ENCODE measurements at places on chromosomes 4 and X.

- no peak for DNase-seq
Measured at GRCh38 chrX:20361081-20361889, 94.6 kb upstream of the RPS6KA3 start.

- no peak for DNase-seq
Measured at GRCh38 chr4:8009710-8010511, 70.2 kb upstream of the AFAP1 start.

GRCh38 chr4:25760518-25761157, 102.2 kb downstream of the SEL1L3 start:
- DNase-seq = no peak

GRCh38 chr4:155820887-155821518, 45.1 kb downstream of the ASIC5 start:
- no peak for DNase-seq

DNA sequence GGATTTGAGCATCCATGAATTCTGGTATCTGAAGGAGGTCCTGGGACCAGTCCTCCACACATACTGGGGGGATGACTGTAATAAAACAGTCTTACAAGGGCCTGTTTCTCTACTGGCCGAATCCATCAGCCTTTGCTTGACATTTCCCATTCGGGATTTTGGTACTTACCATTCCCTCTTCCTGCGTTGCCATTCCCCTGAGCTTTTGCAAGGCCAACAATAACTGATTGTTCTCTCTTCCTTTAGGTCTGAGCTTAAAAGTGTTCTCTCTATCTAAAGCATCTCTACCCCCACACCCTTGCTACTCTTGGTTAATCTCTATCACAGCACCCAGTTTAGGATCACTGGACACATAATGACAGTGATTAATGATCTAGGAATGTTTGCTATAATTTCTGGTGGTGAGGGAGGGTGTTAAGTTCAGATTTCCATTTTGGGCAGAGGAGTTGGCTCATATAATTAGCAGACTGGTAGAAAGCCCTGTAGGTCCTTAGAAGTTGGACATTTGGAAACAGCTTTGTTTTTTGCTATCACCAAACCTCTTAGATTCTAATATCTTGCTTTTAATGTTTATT, 29.4 kb downstream of the TMA16 start:
- DNase-seq = no peak

- DNase-seq = no peak
Measured at GRCh38 chr4:120633810-120634209, 288.7 kb downstream of the PRDM5 start.

DNA sequence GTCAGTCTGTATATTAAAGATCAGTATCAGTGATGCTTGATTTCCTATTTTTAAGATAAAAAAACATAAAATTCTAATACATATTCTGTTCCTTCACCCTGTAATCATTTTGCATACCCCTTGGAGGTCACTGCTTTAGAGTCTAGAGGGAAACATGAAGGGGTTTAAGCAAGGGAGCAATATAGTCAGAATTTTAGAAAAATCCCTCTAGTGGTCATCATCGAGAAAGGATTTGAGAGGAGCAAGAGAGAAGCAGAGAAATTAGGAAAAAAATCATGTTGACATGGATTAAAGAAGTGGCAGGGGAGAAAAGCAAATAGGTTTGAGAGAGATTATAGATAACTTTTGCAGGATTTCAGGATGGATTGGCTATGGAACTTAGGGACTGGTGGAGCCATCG, 11.1 kb downstream of the APEX2 start:
- no peak for DNase-seq

GRCh38 chr4:90951037-90951436, 823.8 kb downstream of the CCSER1 start:
- DNase-seq = no peak

GRCh38 chr4:102684610-102685052, 76.1 kb downstream of the MANBA start:
- DNase-seq = no peak

GRCh38 chr4:152138451-152138850, 377.6 kb upstream of the GATB start:
- DNase-seq = no peak

DNA sequence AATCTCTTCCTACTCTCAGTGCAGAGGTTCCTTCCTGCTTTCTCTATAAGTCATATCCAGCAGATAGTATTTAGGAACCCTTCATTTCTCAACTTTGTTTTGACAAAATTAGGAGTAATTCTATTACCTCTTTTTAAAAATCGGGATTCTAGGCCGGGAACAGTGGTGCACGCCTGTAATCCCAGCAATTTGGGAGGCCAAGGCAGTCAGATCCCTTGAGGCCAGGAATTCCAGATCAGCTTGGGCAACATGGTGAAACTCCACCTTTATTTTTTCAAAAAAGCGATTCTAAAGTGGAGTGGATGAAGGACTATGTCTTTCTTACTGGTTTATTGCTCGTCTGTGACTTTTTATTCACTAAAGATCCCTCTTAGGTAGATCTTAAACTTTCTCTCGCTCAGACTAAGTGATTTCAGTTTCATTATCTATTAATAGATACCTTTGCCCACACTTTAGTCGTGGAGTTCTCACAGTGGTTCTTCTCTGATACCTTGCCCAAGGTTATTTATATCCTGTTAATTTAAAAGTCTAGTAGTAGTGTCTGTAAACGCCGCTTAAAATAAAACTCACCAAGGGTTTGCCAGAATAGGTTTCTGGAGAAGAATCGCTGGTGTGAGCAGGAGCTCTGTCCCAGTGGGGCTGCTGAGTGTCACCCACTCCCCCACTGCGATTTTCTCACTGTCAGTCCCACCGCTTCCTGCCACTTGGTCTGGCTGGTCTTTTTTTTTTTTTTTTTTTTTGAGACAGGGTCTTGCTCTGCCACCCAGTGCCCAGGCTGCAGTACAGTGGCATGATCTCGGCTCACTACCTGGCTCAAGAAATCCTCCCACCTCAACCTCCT, 27.0 kb upstream of the TMEM131L start:
- DNase-seq = no peak

GRCh38 chrX:15737190-15737958, 696 bp upstream of the CA5B start:
- no peak for DNase-seq

DNA sequence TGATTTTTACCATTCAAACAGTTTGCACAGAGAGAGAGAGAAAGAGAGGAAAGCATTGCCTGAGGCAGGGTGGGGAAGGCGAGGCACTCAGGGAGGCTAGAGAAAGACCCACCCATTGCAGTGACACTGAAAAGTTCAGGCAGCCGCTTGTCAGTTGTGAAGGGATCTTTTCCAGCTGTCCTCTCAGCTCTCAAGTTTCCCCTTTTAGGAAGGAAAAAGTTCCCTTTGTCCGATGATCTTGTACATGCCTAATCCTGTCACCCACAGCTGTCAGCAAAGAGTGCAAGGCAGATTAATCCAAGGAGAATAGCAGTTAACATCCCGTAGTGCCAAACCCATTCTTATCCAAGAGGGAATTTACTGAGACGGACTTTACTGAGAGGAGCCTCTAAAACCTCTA, 255.0 kb downstream of the MAGEB5 start:
- DNase-seq = no peak

DNA sequence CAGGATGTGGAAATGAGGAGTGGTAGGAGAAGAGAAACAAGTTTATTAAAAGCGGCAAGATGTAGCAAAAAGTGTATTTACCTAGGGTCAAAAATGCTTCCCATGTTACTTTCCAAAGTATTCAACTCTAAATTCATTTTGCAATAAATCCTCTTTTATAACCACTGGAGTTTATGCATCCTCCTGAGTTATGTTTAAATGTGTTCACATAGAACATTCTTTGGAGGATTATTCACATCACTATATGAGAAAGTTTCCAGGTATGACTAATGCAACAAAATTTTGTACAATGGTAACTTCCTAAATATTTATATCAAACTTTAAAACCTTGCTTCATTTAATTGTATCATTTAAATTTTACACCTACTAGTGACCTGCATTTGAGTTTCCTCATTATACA, 870.6 kb upstream of the SLIT2 start:
- DNase-seq = no peak

DNA sequence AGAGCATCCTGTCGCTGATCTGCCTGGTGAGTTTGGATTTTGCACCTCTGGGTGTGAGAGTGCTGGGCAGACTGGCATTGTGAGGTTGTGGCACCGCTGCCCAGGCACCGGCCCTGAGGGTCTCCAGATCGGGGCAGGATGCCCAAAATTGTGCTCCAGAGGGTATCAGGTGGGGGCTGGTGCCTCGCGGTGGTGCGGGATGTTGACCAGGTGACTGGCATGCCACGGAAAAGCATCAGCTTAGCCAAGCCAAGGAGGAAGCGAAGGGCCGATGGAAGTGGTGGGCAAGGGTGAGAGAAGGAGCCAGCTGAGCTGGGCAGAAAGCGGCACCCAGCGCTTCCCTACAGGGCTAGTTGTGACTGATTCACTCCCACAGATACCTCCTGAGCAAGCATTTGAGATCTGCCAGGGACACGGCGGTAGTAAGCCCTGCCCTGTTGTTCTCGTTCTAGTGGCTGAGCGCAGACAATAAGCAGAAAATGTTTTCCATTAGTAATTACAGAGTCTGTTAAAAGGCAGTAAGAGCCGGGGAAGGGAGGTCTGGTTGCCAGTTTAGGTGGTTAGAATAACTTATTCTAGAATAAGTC, 809 bp downstream of the ZFP92 start:
- DNase-seq = no peak

DNA sequence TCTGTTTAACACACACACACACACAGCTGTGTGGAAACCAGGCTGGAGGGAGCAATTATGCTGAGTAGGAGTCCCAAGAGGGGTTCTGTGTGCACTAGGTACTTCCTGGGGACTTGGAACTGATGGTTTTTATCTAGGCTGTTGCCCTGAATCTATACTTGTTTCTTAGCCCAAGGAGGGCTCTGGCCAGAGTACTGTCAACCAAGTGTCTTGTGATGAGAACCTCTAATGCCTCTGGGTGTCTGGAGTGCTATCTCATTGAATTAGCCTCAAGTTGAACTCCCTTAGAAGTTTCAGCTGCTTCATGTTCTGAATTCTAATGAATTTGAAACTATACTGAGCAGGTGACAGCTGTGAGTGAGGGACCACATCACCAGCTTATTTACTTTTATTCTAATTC, 16.6 kb downstream of the ARHGAP24 start:
- no peak for DNase-seq

- no peak for DNase-seq
Measured at GRCh38 chr4:153333874-153334273, 10.6 kb upstream of the MND1 start.

DNA sequence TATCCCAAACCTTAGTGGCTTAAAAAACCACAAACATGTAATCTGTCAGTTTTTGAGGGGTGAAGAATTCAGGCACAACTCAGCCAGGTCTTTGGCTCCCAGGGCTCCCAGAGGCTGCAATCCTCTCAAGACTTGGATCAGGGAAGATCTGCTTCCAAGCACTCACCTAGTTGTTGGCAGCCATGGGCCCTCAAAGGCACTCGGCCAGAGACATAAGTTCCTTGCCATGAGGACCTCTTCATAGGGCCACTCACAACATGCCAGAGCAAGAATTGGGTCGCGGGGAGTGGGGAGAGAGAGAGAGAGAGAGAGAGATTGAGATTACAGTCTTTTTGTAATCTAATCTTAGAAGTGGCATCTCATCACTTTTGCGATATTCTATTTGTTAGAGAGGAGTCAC, 77.1 kb upstream of the TBC1D9 start:
- DNase-seq = no peak

- peak; percentile 0 for DNase-seq
Measured at GRCh38 chrX:154598656-154599055, 13.7 kb downstream of the CTAG1A start.

- no peak for DNase-seq
Measured at GRCh38 chrX:121781991-121782390, 734.6 kb downstream of the GLUD2 start.

DNA sequence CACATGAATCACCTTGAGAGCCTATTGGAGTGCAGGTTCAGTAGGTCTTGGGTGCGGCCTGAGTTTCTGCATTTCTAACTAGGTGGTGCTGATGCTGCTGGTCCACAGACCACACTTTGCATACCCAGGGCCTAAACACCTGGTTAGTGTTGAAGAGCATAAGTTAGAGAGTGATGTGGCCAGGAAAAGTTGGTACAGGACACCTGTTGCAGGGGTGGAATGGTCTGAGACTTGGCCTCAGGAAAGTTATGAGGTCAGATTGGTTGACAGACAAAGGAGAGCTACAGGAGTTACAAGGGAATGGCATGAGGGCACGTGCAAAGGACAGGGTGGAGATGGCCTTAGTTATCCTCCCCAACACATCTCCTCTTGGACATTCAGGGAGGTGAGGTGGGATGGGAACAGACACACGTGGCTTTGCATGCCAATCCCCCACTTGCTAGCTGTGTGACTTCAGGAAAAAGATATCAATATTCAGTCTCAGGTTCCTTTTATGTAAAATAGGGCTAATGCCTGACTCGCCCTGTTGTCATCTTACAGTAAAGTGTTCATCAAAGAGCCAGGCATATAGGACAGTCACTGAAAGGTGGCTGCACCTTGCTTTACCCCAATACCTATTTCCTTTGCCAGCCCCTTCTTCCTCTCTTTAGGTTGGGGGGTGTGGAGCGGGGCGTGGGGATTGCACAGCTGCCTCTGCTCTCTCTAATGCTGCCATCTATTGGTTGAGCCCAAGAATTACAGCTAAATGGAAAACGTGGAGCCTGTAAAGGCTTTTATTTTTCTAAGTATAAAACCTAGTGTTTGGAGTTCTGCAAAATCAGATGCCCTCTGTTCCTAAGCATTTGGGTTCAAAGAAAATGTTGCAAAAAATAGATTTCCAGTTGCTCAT, 47.5 kb downstream of the ATG4A start:
- no peak for DNase-seq

Data from left lobe of liver (tissue), 2 donors.